D341Med (cell line): ENCODE measurements at places on chromosomes 2 and 18.

DNA sequence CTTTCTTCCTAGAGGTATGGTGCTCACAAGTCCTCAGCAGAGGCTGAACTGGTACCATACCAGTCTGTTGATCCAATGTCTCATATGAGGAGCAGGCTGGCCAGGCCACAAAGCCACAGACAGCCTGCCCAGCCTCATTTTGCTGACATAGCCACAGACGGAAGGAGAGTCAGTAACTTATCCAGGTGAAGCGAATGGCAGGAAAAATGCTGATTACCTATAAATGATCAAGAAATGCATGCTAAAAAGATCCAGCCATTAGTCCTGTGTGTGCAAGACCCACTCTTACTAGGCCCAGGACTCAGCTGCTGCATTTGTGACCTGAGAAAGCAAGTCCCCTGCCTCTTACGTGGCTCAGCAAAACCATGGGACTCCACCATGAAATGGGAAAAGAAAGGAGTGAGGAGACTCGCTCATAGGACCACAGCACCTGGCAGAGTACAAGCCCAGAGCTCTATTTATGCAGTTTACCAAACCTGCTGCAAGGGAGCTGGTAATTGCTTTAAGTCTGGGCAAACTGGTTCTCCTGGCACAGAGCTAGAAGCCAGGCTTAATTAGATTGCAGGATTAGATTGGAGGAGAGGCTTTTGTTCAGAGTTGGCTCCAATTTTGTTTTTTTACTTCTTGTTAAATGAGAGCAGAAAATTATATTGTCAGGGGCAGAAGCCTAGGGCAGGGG is 19.0 kb downstream of the RHOB start:
- DNase-seq, result peak; percentile 55

- DNase-seq, result no peak
Observed at GRCh38 chr18:69408522-69408921, 7.8 kb downstream of the DOK6 start.

GRCh38 chr2:52054824-52055223 is 1022.9 kb upstream of the NRXN1 start:
- DNase-seq, result no peak

DNA sequence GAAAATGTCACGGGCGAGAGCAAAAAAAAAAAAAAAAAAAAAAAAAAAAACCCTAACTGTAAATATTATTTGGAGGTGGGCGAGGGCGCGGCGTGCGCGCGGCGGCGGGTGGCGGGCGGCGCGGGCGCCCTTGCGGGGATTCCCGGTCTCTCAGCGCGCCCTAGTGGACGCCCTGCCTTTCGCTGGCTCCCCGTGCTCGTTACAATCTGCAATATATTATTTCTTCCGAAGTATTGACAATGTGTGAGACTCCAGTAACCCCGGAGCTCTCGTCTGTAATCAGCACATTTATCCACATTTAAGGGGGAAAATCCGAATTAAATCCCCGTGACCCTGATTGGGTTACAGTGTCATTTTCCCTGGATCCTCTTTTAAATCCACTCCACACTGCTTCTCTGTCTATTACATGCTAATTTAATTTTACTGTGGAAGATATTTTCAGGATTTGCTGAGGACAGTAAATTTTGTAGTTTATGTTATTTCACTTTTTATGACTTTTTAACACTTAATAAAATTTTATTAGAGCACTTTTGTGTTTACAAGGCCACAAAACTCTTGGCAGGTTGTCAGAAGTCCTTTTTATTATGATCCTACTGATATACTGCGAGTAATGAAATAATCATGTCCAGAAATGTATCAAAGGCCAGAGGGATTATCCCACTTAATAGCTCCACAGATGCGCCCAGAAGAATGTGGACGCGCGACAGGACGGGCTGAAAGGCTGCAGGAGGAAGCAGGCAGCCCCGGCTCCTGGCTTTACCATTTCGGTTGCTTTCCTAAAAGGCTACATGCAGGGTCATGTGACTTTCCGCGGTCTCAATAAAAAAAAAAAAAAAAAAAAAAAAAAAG is 369.1 kb downstream of the MTX2 start:
- peak; percentile 87 for DNase-seq
